ENCODE measurements at places on chromosomes 1 and 21.

GRCh38 chr21:45889256-45889655 lies 92.3 kb upstream of the COL6A1 start:
- no peak for DNase-seq

DNA sequence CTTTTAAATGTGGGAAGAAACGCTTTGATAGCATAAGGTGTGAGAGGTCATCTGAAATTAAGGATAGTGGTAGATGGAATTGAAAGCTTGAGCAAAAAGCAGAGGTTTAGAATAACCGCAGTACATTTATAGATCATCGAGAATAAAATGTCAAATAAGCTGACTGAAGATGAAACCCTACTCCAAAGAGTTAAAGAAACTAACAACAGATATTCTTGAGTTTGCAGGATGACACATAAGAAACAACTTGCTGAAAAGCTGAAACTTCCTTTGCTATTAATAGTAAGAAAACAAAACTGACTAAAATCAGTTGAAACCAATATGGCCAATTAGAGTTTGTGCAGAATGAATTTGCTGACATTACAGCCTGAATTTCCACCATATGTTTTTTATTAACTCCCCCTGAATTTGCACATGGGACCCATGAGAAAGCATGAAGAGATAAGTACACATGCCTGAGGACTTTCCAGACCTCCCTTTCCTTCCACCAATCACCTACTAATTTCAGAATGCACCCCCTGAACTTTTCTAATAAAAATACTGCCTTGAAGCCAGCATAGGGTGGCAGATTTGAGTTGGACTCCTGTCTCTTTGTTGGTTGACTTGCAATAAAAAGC lies 1.7 kb upstream of the C1orf185 start:
- DNase-seq = no peak

- no peak for DNase-seq
Measured at GRCh38 chr1:54122135-54122751, 30.6 kb downstream of the CDCP2 start.

GRCh38 chr1:99004254-99004860 lies 304 bp downstream of the PLPPR5 start:
- DNase-seq = peak; percentile 39

GRCh38 chr1:157992833-157993146 lies 655 bp upstream of the KIRREL1 start:
- no peak for DNase-seq

DNA sequence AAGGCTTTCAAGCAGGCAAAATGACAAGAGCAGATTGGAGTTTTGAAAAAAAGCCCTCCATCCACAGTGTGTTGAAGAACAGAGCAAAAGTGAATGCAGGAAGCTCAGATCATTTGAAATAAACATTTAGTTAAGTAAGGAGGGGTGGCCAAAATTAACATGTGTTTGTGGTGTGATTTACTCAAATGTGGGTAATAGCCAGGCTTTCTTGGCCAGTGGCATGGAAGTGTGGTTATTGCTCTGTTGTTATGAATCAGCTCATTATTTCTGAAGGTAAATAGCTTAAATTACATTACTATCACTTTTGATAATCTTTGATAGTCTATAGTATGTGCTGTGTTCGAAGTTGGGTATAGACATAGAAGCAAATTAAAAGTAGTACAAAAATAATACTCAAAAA lies 485.9 kb downstream of the LMO4 start:
- DNase-seq = no peak

- no peak for DNase-seq
Measured at GRCh38 chr1:71780681-71781080, 501.7 kb downstream of the NEGR1 start.

GRCh38 chr1:220921971-220922635 lies 42.9 kb downstream of the HLX start:
- no peak for DNase-seq

GRCh38 chr1:59686170-59686569 lies 128.6 kb upstream of the HOOK1 start:
- DNase-seq = no peak

DNA sequence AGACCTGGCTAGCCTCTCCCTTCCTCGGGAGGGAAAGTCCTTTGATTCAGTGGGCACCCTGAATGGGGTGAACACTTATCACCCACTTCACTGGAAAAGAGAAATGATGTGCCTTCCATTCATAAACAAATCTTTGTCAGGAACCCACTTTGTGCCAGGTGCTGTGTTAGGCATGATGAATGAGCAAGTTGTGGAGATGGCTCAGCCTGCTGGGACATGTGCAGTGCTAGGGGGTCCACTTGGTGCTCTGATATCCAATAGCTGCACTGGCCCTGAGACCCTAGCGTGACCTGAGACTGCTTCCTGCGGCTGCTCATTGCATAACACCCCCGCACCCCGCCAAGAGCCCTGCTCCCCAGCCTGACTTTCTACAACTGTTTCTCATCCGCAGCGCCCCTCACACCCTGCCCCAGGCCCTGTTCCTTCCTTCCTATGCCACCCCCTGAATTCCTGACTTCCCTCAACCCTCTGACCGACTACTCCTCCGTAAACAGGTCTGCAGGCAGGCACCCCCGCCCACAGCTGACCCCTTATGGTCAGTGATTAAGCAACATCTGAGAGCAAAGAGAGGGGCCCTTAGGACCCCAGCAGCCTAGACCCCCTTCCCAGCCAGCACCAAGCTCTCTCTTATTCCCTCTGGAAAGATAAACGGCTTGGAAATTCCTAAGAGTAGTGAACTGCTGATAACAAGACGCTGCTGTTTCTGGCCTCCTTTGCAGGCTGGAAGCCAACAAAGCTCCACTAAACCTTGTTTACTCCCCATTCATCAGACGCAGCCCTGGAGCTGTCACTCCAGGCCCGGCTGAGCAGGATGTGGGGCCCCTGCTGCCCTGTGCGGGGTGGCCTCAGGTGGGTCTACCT lies 12.9 kb downstream of the CSRP1 start:
- DNase-seq = no peak
